ENCODE measurements at places on chromosomes 12 and 14.
A peak's percentile ranks its signal among the peaks of the same experiment; 100 is the strongest.

GRCh38 chr12:113912760-113913329 is 53.3 kb downstream of the RBM19 start:
- DNase-seq: peak; percentile 33

- DNase-seq: no peak
Observed at GRCh38 chr14:82342596-82342995, 808.9 kb upstream of the SEL1L start.

GRCh38 chr12:84397263-84397662 is 515.3 kb downstream of the SLC6A15 start:
- DNase-seq: no peak

DNA sequence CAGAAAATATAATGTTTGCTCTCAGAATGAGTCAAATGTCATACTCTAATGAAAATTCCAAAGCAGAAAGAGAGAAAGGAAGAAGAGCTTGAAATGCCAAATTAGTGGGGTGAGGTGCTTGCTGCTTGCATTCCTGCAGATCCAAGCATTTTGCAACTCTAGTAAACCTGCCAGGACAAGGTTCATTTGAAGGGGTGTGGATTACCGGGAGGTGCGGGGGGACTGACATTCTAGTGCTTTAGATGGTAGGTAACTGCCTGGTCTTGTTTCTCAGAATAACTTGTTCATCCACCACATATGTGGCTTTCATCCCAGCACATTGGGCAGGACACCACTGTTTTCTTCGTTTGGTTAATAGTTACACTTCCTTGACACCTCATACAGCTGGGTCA is 144.4 kb downstream of the AKAP6 start:
- DNase-seq: no peak

DNA sequence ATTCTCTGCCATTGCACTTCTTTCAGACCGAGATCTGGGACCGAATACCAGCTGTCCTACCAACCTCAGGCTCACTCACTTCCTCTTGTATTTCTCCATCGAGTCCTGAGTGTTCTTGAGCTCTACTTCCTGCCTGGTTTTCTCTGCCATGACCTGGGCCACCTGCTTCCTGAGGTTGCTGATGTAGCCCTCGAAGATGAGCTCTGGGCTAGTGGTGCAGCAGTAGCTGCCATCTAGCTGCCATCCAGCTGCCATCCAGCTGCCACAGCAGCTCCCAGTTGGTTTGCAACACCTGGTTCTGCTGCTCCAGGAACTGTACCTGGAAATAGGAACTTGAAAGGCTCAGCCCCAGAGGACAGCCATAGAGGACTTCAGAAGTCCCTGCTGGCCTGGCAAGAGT is 15.0 kb upstream of the KRT73 start:
- DNase-seq: no peak

DNA sequence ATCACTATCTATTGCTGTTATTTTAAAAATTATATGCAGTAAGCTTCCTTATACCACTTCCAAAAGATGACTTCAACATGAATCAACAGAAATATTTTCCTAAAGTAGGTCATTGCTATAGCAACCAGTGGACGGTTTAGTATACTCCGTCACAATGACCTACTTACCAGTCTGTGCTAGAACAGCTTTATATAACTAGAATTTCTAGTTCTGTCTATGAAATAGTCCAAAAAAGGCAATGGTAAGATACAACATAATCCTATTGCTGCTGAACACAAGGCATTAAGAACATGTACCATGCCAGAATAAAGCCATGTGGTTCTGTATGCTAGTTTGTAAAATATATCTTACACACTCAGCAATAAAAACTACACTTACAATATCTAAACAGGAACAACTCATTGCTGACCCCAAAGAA is 40.7 kb upstream of the MTERF2 start:
- DNase-seq: no peak

- no peak for DNase-seq
Observed at GRCh38 chr12:103013741-103014300, 56.3 kb downstream of the ASCL1 start.

- DNase-seq: no peak
Observed at GRCh38 chr12:76255692-76256091, 92.5 kb downstream of the BBS10 start.

GRCh38 chr14:71497645-71498086 is 434.6 kb upstream of the RGS6 start:
- DNase-seq: no peak

- DNase-seq: no peak
Observed at GRCh38 chr12:12958886-12959285, 6.9 kb upstream of the GPRC5D start.

DNA sequence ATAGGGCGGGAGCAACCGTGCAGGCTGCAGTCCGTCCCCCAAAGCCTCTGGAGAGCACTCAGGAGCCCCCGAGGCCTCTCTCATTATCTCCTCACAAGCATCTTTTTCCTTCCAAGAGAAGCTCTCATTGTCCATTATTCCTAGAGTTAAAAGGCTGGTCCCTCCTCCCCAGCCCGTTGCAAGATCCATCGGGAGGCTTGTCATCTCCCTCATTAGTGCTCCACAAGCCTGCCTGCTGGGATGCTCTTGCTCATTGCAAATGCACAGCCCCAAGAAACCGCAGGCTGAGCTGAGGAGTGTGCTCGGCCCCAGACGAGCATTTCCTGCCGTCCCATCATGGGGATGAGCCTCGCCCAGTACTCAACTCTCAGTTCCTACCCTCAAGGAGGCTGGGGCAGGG is 23.3 kb downstream of the NUAK1 start:
- no peak for DNase-seq

- no peak for DNase-seq
Observed at GRCh38 chr14:89266754-89267153, 150.3 kb downstream of the FOXN3 start.

DNA sequence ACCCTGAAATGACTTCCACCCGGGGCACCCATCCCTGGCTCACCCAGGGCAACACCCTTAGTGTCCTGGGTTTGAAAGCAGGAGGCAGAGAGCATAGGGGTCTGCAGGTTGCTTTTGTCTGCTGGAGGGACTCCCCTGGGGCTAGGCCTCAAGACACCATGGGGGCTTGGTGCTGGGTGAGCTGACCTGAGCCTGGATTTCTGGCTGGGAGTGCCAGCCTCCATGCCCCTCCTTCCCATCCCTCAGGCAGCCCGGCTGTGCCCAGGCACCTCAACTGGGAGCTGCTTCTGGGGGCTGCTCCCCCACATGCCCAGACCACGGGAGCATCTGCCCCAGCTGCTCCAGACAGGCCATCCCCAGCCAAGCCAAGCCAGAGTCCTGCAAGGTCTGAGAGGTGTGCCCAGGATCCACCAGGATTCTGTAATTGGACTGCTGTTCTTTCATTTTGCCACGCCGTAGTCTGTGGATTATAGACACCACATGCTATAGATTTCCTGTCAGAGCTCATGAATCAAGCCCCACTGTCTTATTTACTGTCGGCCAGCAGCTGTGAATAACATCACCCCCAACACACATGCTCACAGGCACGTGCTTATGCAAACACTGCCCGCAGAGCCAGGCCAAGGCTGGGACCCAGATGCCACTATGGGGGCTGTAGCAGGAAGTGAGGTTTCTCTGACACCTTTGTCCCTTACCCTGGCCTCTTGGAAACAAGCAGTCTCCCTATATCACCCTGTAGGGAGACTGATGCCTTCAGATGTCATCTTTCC is 29.4 kb upstream of the ESRRB start:
- no peak for DNase-seq

DNA sequence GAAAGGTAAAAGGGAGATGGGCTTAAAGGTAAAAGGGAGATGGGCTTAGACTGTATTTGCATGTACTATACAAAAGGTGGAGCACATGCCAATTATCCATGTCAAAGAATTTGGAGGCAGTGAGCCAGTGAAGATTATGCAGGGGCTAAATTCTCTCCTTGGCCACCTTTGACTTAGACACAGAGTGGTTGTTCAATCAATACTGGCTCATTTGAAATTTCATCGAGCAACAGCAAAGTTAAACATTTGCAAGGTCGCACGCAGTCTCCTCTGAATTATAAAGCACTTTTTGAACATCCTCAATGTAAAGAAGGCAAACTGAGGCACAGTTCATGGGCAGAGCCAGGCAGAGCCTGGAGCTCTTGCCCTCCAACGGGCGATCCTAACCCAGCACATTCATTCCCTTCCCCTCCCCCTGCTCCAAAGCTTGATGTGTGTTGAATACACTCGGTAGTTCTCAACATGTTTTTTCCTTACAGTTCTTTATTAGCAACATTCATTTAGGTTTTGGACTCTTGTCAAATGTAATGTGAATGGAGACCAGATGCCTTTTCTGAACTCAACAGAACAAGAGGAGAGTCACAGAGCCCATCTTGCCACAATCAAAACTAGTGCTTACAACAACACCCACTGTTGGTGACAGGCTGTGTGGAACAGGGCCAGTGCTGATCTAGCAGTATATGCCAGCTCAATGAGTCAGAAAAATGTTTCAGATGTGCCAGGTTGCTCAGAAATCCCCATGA is 169.7 kb upstream of the G2E3 start:
- no peak for DNase-seq

GRCh38 chr14:104879983-104880565 is 15.0 kb downstream of the CEP170B start:
- no peak for DNase-seq

DNA sequence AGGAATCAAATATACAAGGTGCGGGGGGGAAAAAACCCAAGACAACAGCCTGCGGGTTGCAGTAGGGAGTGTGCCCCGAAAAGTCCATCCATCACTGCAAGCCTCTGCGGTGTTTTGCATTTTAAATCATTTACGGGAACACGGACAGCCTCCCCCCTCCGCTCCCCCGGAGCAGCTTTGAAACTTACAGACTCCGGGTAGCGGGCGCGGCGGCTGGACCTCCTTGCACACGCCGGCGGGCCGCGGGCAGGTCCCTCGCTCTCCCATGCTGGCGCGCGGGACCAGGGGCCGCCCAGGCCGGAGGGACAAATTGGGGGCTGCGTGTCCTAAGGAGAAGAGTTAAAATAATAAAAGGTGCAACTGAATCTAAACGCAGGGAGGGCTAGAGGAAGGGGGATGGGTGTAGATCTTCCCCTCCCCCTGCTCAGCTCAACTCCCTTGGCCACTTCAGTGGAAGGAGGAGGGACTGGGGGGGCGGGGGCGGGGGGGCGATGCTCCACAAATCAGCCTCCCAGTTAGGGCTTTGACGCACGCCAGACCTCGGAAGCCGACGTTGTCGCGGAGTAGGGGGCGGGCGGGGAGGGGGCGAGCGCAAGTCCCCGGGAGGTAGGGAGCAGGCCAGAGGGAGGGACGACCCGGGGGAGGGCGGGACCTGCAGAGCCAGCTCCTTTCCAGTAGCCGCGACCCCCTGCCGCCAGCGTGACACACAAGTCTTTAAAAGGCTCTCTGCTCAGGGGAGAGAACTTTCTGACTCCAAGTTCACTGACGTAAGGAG is at the start of gene KCNJ8:
Gene KCNJ8, minus strand, starts transcription at position 349 of the 775 bp plus-strand sequence. CDS start 1,090 bp downstream, outside the sequence.
- no peak for DNase-seq

GRCh38 chr12:88011755-88012154 is 17.4 kb downstream of the C12orf50 start:
- no peak for DNase-seq

DNA sequence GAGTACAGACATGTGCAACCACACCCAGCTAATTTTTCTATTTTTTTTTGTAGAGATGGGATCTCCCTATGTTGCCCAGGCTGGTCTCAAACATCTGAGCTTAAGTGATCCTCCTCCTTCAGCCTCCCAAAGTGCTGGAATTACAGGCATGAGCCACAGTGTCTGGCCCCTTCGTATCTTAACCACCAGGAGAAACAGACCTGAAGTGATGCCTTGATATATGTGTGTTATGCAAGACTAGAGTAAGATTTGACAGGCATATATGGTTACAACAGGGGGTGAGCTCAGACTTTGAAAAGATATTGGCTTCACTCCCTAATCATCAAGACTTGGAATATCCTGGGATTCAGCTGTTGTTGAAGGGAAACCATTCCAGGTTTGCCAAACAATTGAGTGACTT is 10.7 kb upstream of the GALNT6 start:
- no peak for DNase-seq

- no peak for DNase-seq
Observed at GRCh38 chr12:104310751-104311633, 7.5 kb downstream of the EID3 start.

DNA sequence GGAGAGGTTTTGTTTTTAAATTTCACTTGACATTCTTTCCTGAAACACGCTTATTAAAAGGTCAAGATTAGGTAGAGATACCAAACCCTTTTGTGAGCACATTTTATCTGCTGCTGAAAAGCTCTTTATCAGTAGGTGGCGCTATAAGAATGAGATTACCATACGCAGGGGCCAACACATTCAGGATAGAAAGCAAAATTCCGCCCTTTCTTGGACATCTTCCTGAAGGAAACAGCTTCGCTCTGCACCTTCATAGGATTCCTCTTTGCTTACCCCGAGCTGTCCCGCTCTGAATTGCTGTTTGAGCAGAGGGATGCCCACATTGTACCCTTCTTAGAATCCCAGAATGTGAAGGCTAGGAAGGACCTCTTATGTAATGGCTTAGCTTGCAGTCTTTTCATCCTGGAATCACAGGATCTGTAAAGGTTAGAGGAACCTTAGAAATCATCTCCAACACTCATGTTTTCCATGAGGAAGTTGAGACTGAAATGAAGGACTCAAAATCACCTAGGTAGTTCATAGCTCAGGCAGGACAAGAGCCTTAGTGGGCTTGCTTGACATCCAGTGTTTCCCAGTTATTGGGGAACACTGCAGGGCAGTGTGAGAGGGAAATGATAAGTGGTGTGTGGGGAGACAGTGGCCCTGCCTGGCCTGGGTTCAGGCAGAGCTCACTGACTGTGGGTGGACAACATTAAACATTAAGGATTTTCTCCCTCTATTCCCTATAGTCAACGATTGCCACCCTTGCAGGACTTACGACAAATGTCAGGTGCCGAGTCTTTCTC is 38.7 kb upstream of the CRY1 start:
- DNase-seq: no peak

GRCh38 chr12:132379996-132380395 is 50.6 kb upstream of the GALNT9 start:
- DNase-seq: no peak

DNA sequence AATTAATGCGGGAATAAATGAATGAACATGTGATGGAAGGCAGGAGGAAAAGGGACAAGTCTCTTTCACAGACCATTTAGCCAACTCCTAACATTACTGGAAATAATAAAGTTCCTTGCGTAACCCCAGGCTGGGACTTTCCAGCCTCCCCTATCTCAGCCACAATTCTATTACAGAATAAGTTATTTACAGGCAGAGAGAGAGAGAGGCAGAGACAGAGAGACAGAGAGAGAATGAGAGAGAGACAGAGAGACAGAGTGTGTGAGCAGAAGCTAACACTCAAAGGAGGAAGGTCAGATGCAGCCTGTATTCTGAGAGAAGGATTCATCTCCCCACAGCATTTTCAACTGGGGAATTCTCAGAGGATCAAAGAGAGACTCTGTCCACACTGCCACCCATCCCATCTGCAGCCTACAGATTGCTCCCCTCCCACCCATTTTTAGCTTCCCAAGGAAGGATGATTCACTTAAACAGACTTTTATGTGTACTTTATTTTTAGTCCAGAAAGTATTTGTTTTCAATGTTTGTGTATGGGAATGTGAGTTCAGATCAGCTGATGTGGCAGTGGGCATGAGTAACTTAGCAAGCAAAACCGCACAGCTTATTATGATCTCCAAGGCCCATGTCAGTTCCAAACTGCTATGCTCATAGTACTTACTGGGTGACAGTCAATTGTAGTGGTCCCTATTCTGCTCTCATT is 165.7 kb downstream of the CAND1 start:
- no peak for DNase-seq

Measured in stimulated activated CD4-positive, alpha-beta T cell treated with anti-CD3 and anti-CD28 coated beads, Interleukin-12 subunit alpha, Interleukin-12 subunit beta, amount 100 ng/mL, for 24 hours (primary cell).